SK-N-SH (cell line): ENCODE measurements at places on chromosomes 1 and 21. TPM values are rescaled to one million over a fixed set of nuclear protein-coding genes. Genes with fewer than 3 reads are reported as not detected.

The ACTL8 gene
- polyA plus RNA-seq: 0.05 TPM in 1 of 2 replicates, not detected in the other

GRCh38 chr1:206109718-206110117 is 7.5 kb downstream of the AVPR1B start:
- peaks cover 30% of the 10 kb centered on the region for H3K27me3 ChIP-seq
- H3K27ac ChIP-seq: no peak overlapping the region
- no peaks in the 10 kb centered on the region for H3K4me1 ChIP-seq
- no peaks in the 10 kb centered on the region for H3K36me3 ChIP-seq
- H3K4me3 ChIP-seq: no peak overlapping the region

GRCh38 chr1:12587981-12588640 is 29.9 kb downstream of the DHRS3 start:
- H3K36me3 ChIP-seq: no peaks in the 10 kb centered on the region; the same call in 1 of the 2 replicates
- no peak overlapping the region for H3K4me3 ChIP-seq
- no peak for DNase-seq
- no peaks in the 10 kb centered on the region for H3K27me3 ChIP-seq

- no peak overlapping the region for H3K4me3 ChIP-seq
- no peaks in the 10 kb centered on the region for H3K27me3 ChIP-seq
- no peaks in the 10 kb centered on the region for H3K36me3 ChIP-seq
- DNase-seq: no peak
Measured at GRCh38 chr1:18157968-18158367, 50.4 kb downstream of the IGSF21 start.

DNA sequence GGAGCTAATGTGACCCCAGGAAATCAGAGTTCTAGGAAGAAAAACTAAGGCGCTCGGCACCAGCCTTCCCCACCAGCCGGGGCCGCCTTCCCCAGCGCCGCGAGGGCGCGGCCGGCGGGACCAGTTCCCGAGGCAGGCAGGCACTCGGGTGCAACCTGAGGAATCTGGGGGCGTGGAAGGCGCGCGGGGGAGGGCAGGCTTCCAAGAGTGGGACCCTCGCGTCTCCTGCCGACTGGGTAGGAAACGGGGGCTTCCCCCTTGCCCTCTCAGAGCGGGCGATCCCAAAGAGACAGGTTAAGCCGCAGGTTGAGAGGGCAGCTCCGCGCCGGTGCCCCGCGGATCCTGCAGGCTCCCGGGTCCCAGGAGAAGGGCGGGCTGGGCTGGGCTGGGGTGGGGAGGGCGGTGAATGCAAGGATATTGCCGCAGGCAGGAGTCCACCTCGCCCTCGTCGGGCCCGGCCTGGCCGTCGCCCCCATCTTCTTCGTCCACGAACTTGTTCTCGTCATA is 431 bp downstream of the ARPC5 start:
- peak overlapping the region; percentile 82 for H3K27ac ChIP-seq
- H3K4me1 ChIP-seq: peaks cover 32% of the 10 kb centered on the region
- H3K4me3 ChIP-seq: peak overlapping the region; percentile 92
- H3K36me3 ChIP-seq: peaks cover 26% of the 10 kb centered on the region
